H1 (cell line): ENCODE measurements at places on chromosomes 5 and 9.

GRCh38 chr5:93926831-93927620 is 185.6 kb upstream of the POU5F2 start:
- DNase-seq, result no peak

GRCh38 chr9:21023861-21024260 is 7.6 kb downstream of the HACD4 start:
- no peak for DNase-seq

GRCh38 chr9:135247227-135247930 is 159.9 kb downstream of the OLFM1 start:
- no peak for DNase-seq

GRCh38 chr5:41871852-41872251 is 1.6 kb upstream of the OXCT1 start:
- no peak for DNase-seq

- no peak for DNase-seq
These were observed 3.1 kb downstream of the RANBP3L start for GRCh38 chr5:36298552-36298951.

GRCh38 chr9:117250610-117251215 is 164.1 kb downstream of the ASTN2 start:
- no peak for DNase-seq

- DNase-seq, result no peak
These were observed 285.3 kb upstream of the DMRT1 start for GRCh38 chr9:556199-556598.

GRCh38 chr5:84433461-84433860 is 48.8 kb upstream of the EDIL3 start:
- DNase-seq, result no peak

GRCh38 chr5:87183896-87184295 is 83.8 kb upstream of the RASA1 start:
- DNase-seq, result no peak

- DNase-seq, result no peak
These were observed 93.3 kb downstream of the KIAA0825 start for GRCh38 chr5:94524841-94525697.

- no peak for DNase-seq
These were observed 29.4 kb upstream of the PDCD1LG2 start for GRCh38 chr9:5480919-5481318.

- no peak for DNase-seq
These were observed 410.9 kb upstream of the TRPC7 start for GRCh38 chr5:136776022-136776927.

DNA sequence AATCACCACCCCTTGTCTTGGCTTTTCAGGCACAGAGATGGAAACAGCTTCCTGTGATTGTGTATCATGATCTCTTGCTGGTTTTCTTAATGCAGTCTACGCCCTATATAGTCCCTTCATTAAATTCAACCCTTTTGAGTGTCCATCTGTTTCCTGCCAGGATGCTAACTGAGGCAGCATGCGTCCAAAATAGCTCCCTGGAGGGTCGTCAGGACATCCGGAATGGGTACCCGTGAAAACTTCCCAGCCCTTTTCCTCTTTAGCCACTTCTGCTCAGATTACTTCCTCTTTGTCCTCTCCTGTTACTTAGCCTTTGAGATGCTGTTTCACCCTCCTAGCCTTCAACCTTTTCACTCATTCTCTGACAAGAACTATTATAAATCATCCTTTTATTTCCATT is 79.8 kb upstream of the KLF9 start:
- no peak for DNase-seq

- DNase-seq, result no peak
These were observed 108.6 kb upstream of the TLR4 start for GRCh38 chr9:117595650-117596049.

GRCh38 chr5:90344689-90345088 is 64.9 kb downstream of the CETN3 start:
- DNase-seq, result no peak

DNA sequence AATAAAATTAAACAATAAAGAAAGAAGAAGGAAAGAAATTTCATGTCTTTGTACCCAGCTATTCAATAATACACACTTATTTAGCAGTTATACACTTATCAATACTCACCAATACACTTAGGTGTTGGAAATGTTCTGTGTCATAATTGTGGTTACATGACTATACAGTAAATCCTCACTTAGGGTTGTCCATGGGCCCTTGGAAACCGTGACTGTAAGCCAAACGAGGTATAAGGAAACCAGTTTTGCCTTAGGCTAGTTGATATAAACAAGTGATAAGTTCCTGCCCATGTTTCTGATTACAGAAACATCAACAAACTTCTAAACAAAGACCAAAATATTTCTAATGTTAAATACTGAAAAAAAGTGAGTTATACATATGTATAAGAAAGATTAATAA is 10.0 kb upstream of the SLCO4C1 start:
- no peak for DNase-seq

DNA sequence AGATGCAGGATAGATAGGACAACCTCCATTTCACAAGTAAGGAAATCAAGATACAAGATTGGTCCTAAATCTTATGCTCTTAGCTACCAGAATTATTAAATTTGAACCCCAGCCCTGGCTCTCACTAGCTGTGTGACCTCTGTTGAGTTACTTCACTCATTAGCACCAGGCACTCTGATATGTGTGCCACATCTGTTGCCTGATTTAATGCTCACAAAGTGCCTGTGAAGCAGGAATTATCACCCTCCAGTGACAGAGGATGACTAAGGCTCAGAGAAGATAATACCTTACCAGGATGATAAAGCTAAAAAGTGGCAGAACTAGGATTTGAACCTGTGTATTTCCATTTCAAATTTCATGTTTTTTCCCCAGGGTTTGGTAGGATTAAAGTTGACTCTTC is 110.0 kb downstream of the PLPPR1 start:
- no peak for DNase-seq

- no peak for DNase-seq
These were observed 80.5 kb upstream of the SPATA31C2 start for GRCh38 chr9:88218726-88219125.
